ENCODE measurements at places on chromosomes 7 and 10. TPM values are rescaled to one million over a fixed set of nuclear protein-coding genes. Genes with fewer than 3 reads are reported as not detected.

The SLC18A2 gene
- polyA plus RNA-seq = 0.12 TPM

The GNGT1 gene
- polyA plus RNA-seq = not detected

The HOXA13 gene
- polyA plus RNA-seq = 0.23 TPM

The GNAT3 gene
- polyA plus RNA-seq = not detected

The PDE1C gene
- polyA plus RNA-seq = 2.4 TPM

The MRLN gene
- 168 TPM for polyA plus RNA-seq

Measured in muscle of arm (tissue), 14 donors.